NCI-H526 (cell line): ENCODE measurements at places on chromosomes 12 and 14.

- no peak for DNase-seq
Observed at GRCh38 chr12:62604373-62604772, 137.7 kb downstream of the MON2 start.

DNA sequence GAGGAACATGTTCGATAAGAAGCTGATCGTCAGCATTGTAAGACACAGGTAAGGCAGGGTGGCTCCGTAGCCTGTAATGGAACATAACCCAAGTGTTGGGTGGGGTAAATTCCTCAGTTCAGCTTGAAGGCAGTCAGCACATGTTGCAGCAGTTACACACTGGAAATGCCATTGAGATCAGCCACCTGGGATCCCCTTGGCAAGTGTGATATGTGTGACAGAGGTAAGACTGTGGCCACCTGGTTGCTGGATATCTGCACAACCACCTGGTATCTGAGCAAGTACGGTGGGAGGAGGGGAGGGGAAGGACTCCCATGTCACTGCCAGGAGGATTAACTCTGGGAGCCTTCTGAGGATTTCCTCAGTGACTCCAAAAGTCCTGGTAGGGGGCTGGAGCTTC is 158.0 kb upstream of the CAND1 start:
- no peak for DNase-seq

GRCh38 chr12:96807741-96808140 is 99.3 kb upstream of the NEDD1 start:
- DNase-seq, result no peak

- DNase-seq, result no peak
Observed at GRCh38 chr14:100236881-100237280, 2.1 kb upstream of the YY1 start.

DNA sequence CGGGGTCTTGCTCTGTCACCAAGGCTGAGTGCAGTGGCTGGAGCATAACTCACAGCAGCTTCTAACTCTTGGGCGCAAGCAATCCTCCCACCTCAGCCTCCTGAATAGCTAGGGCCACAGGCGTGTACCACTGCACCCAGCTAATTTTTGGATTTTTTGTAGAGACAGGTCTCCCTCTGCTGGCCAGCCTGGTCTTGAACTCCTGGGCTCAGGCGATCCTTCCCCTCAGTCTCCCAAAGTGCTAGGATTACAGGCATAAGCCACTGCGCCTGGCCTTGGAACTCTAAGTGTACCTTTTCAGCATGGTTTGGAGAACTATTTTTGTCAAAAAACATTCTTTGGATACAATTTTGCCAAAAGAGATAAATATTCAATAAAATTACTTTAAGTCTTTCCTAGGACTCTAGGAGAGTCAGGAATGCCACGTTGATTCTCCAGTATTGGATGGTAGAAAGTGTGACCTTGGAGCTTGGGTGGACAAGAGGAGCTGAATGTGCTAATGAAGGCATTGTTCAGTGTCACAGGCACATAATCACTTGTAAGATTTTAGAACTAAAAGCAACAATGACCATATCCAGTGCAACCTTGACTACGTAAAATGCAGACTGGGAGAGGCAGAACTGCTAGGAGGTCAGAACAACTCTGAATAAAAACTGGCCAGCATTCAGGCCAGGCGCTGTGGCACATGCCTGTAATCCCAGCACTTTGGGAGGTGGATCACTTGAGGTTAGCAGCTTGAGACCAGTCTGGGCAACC is 2.8 kb downstream of the SRSF9 start:
- DNase-seq, result no peak

DNA sequence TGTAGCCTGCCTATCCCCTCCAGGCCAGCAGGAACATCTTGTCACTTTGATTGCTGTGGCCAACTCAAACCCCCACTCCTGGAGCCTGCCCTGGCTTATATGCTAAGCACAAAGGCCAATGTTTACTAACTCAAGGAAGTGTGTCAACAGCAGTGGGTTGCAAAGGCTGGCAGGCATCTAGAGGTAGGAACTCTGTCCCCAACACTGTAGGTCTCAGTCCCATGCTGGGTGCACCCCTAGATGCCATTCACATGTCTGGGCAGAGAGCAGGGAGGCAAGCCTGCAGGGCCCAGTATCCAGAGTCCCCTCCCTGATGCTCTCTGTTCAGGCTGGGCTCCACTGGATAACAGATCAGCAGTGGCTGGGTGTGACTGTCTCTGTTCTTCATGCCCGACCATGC is 1.6 kb upstream of the HPD start:
- no peak for DNase-seq

GRCh38 chr14:95508377-95508776 is 8.1 kb downstream of the SYNE3 start:
- DNase-seq, result no peak

GRCh38 chr14:100723830-100724437 is 2.8 kb upstream of the DLK1 start:
- DNase-seq, result no peak

DNA sequence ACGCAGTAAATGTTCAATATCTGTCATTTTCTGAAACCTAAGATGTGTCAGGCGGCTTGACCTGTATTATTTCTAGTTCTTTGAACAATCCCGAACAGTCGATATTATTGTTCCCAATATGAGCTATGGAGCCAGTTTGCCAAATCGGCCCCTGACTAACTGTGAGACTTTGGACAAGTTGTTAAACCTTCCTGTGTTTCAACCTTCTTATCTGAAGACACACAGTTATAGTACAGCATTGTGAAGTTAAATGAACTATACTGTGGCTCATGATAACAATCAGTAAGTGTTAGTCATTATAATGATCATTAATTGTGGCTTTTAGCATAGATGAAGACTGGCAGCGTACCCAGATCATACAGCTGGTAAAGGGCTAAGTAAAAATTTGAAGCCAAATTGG is 23.4 kb downstream of the DDX47 start:
- no peak for DNase-seq

GRCh38 chr14:96630281-96630680 is 128.1 kb downstream of the PAPOLA start:
- DNase-seq, result no peak

DNA sequence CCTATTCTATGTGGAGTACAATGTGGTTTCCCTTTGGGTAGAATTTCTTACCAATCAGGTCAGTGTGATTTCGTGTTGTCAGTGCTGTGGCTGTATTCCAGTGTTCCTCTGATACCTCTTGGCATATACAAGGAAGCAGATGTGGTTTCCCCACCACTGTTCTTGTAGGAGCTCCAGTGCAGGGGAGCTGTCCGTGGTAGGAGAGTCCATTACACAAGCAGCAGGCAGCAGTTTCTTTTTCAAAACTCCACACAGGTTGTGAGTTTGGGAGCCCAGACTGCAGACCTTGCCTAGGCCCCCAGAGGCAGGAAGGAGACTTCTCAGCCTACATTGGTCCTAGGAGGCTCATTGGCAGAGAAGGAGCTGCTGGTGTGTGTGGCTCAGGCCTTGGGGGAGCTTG is 452.8 kb downstream of the AACS start:
- DNase-seq, result no peak

- no peak for DNase-seq
Observed at GRCh38 chr12:110310763-110311162, 29.7 kb downstream of the ATP2A2 start.

- no peak for DNase-seq
Observed at GRCh38 chr12:16681196-16681595, 75.2 kb upstream of the LMO3 start.

- DNase-seq, result no peak
Observed at GRCh38 chr12:27919671-27920235, 52.8 kb downstream of the PTHLH start.

- DNase-seq, result no peak
Observed at GRCh38 chr12:78683031-78683430, 181.5 kb upstream of the SYT1 start.

GRCh38 chr14:73870525-73871235 is 16.0 kb upstream of the ZNF410 start:
- no peak for DNase-seq

DNA sequence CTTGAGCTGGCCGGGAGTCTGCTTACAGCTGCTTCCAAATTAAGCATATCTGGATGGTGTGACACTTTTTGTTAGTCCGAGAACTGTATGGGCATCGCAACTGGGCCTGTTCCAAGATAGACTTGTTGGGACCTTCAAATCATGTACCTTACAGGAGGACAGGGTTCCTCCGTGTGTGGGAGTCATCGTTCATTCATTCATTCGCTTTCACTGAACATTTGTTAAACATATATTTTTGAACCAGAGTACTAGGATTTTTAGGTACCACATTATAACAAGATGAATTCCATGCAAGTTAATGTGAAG is 387 bp upstream of the IPO8 start:
- DNase-seq, result no peak

- no peak for DNase-seq
Observed at GRCh38 chr14:57362361-57362760, 28.0 kb upstream of the NAA30 start.

DNA sequence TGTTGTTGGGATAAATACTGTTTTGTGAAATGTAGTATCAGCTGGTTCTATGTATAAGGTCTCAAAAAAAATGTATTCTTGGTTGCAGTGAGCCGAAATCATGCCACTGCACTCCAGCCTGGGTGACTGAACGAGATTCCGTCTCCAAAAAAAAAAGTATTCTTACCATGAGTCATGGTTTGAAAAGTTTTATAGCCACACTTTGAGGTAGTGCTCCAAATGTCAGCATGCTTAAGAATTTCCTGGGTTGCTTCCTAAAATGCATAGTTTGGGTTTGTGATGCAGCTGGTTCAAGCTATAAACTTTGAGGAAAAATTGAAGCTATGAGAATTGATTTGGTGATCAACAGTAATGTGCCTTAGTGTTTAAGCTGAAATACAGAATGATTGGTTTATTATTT is 48.0 kb downstream of the ETNK1 start:
- no peak for DNase-seq

DNA sequence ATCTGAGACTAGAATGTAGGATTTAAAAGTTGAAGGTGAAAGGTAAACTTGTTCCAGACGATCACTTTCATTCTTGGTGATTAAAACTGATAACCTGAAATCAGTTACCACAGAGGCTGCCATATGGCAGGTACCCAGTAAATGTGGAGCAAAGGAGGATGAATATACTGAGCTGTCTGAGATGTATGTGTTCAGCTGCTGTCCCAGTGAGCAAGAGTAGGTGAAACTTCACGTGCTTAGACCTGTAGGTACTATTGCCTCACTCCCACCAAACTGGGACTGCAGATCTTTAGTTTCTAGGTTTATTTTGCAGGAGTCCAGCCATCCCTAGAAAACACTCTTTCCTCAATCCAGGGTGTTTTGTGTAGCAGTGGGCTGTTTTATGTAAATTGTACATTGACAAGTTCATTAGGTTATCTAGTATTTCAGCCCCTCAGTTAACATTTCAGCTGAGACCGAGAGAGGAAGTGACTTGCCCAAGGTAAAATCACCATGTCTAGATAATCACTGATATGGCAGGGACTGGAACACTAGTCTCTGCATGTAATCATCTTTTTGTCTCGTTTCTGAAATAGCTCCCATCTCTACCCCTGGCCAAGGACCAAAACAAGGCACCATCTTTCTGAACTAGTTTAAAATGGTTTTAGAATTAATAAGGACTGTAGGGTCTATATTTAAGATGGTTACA is 62.7 kb downstream of the ATG14 start:
- no peak for DNase-seq

GRCh38 chr12:27635349-27635972 is 60.8 kb upstream of the REP15 start:
- DNase-seq, result peak; percentile 65

DNA sequence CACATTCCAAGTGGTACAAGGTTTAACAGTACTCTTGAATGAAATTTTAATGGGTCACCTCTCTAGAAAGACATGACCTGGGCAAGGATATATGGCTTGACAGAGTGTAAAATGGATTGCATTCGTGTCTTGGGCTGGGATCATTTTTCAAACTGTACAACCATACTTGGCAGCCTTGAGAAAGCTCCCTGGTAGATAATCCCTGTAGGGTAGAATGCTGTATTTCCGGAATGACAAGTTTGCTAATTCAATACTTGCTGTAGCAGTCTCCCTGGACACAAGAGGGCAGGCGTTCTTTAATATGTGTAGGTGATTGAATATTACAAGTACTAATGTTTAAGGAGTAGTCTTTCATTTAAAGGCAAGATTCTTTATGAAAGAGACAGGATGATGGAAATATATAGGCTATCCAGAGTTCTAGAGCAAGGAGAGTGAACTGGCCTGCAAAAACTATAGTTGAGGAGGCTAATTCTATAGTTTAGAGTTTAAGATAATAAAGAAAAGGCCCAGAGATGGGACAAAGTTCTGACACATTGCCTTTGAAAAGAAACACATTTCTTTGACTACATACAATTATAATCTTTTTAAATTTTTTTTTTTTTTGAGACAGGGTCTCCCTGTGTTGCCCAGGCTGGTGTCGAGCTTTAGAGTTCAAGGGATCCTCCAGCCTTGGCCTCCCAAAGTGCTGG is 53.4 kb downstream of the PLBD1 start:
- DNase-seq, result peak; percentile 95

DNA sequence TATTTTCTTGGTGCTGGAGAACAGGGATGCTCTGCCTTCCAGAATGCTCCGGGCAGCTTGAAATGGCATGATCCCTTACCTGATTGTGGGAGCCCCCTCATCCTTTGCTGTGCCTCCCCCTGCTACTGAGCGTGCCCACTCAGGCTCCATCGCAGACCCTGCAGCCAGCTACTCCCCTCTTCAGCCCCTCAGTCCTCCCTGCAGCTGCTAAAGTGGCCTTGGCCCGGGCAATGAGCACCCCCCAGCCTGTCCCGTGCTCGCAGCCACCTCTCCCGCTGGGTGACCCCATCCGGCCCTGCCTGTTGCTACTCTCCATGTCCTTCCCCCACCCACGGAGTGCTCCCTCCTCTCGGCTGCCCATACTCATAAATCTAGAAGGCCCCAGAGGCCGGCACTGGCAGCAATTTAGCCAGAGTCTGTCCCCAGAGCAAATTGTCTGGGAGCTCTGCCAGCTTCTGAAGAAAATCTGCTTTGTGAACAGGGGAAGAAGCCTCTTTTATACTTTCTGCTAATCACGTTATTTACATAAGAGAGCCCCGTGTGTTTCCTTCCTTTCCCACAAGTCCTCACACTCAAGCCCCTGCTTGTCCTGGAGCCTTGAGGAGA is 143.7 kb upstream of the FRMD6 start:
- DNase-seq, result no peak

DNA sequence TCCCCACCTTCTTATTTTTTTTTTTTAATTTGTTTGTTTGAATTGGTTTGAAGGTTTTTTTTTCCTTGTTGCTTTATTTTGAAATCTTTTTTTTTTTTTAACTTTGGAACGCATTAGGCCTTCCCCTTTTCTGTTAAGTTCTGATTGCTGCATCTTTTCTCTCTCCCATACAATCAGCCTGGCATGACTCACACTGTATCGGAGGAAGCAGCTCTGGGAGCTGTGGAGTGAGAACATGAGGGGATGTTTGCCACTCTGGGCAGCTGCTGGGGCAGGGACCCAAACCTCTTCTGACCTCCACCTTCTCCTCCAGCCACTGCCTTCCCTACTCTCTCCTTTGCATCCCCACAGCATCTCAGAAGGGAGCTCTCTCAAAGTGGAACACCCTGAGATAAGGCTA is 160.3 kb upstream of the FKBP4 start:
- no peak for DNase-seq
